ENCODE measurements at places on chromosomes 4 and X. TPM values are rescaled to one million over a fixed set of nuclear protein-coding genes. Genes with fewer than 3 reads are reported as not detected.

The APLN gene
- total RNA-seq = not detected

The HSFX4 gene
- not detected for total RNA-seq

GRCh38 chrX:51759055-51759839 lies 16.0 kb downstream of the GSPT2 start:
- no peak overlapping the region for H3K27ac ChIP-seq
- no peak for DNase-seq
- H3K36me3 ChIP-seq = no peaks in the 10 kb centered on the region
- no peaks in the 10 kb centered on the region for H3K27me3 ChIP-seq
- H3K4me1 ChIP-seq = no peaks in the 10 kb centered on the region

GRCh38 chr4:26272654-26273615 lies 47.9 kb upstream of the RBPJ start:
- no peaks in the 10 kb centered on the region for H3K36me3 ChIP-seq
- no peak overlapping the region for H3K27ac ChIP-seq
